ENCODE measurements at places on chromosomes 3 and 15. TPM values are rescaled to one million over a fixed set of nuclear protein-coding genes. Genes with fewer than 3 reads are reported as not detected.
A peak's percentile ranks its signal among the peaks of the same experiment; 100 is the strongest.

- no peak for DNase-seq
- no peaks in the 10 kb centered on the region for H3K27me3 ChIP-seq
- H3K4me3 ChIP-seq: no peak overlapping the region
- H3K27ac ChIP-seq: peak overlapping the region; percentile 89
- H3K36me3 ChIP-seq: no peaks in the 10 kb centered on the region
Measured at GRCh38 chr3:172106989-172107388, 67.6 kb downstream of the FNDC3B start.

GRCh38 chr3:131082871-131083863 is 56.5 kb downstream of the NEK11 start:
- no peaks in the 10 kb centered on the region for H3K36me3 ChIP-seq
- H3K4me1 ChIP-seq: peaks cover 10% of the 10 kb centered on the region
- H3K27me3 ChIP-seq: no peaks in the 10 kb centered on the region
- H3K4me3 ChIP-seq: no peak overlapping the region
- H3K27ac ChIP-seq: no peak overlapping the region

- no peaks in the 10 kb centered on the region for H3K36me3 ChIP-seq
- no peak overlapping the region for H3K4me3 ChIP-seq
- H3K27ac ChIP-seq: no peak overlapping the region
- H3K27me3 ChIP-seq: no peaks in the 10 kb centered on the region
Measured at GRCh38 chr3:177300039-177300833, 103.0 kb upstream of the TBL1XR1 start.

- no peak for DNase-seq
- H3K27ac ChIP-seq: no peak overlapping the region
- no peaks in the 10 kb centered on the region for H3K27me3 ChIP-seq
Measured at GRCh38 chr3:157204880-157205279, 44.9 kb upstream of the CCNL1 start.

DNA sequence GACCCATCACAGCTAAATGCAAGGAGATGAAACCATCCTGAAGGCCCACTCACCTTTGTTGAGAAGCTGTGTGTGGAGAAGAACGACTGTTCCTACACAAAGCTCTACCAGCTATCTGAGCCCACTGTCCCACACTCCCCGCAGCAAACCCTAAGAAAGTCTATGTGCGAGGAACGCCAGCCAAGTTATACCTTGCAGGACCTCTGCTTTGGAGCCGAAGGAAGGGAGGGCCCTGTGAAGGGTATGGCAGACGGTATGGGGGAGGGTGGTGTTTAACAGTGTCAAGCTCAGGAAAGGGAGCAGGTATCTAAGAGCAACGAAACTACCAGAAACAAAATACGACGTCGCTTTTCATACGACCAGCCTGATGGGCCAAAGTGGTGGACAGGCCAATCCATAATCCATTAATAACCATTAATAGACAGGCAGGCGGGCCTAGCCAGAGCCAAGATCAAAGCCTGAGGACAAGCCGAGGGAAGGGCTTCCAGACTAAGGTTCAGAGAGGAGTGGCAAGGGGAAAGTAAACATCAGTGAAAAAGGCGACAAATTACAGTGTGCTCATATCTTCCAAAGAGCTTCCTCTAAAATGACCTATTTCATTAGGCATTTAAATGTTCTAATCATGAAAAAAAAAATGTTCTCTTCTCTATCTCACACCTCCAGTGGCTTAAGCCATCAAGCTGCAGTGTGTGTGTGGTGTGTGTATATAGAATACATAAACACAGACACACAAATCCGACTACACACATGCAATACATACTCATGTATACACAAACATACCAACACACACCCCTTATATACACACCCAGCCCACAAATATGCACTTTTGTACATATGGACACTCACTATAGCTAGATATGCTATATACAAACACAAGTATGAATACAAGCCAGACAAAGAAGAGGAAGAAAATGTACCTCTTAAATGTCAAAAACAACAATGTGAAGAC is 43.9 kb downstream of the PTPN23 start:
- H3K4me3 ChIP-seq: no peak overlapping the region
- no peak for DNase-seq
- peaks cover 35% of the 10 kb centered on the region for H3K36me3 ChIP-seq
- no peaks in the 10 kb centered on the region for H3K27me3 ChIP-seq
- H3K27ac ChIP-seq: no peak overlapping the region

ARHGEF26 gene
- 12.8 TPM for total RNA-seq

Data from WTC11 (cell line).